Activated naive CD4-positive, alpha-beta T cell treated with anti-CD3 and anti-CD28 coated beads, Interleukin-2, amount 50 U/mL, for 72 hours (primary cell): ENCODE measurements at places on chromosomes 5 and 9.
A peak's percentile ranks its signal among the peaks of the same experiment; 100 is the strongest.

- DNase-seq = no peak
These were observed 35.7 kb upstream of the TXN start for GRCh38 chr9:110291921-110292557.

GRCh38 chr5:61200582-61201155 is 38.4 kb upstream of the SMIM15 start:
- DNase-seq = no peak

GRCh38 chr5:180006141-180006540 is 65.4 kb downstream of the RNF130 start:
- no peak for DNase-seq

DNA sequence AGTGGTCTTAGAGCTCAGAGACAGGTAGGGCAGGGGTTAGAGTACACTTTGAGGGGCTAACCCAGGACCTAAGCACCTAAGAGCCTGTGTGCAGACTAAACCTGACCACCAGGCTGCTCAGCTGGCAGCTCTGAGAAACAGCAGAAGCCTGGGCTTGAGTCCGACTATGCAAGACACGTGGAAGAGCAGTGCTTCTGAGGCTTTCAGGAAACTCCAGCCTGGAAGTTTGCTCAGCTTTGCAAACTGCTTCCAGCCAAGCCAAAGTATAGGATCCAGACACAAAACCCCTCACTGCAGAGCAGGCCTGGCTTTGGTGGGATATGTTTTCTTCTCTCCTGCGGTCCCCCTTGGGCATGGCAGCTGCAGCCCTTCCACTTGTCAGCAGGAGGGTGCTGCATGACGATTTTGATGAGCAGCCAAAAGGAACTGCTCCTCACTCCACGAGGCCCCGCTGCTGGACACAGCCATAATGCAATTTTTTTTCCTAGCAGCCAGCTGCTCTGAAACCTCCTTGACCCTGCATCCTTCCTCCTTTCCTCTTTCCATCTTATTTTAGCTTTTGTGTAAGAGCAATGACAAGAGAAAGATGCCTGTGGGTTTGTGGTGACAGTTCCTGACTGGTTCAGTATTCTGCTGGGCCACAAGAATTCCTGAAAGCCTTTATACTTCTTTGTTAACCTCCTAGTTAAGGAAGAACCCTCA is 123.1 kb downstream of the LIFR start:
- no peak for DNase-seq

GRCh38 chr9:136482046-136482792 is 621 bp downstream of the SEC16A start:
- peak; percentile 23 for DNase-seq

DNA sequence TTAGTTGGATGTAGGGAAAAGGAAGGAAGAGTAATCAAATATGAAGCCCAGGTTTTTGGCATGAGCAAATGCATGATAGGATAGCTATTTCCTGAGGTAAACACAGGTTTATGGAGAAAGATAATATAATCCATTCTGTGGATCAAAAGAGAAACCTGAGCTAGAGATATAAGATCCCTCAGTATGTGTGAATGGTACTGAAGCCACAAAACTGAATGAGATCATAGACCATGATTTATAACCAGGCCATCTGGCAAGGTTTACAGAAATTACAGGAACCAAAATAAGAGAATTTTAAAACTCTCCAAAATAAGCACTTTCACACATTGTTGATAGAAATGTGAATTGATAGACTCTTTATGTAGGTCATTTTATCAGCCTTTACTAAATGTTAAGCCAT is 28.7 kb upstream of the ECM2 start:
- no peak for DNase-seq

GRCh38 chr9:38035873-38036272 is 33.2 kb downstream of the SHB start:
- no peak for DNase-seq
